ENCODE measurements at places on chromosomes 1 and 21. TPM values are rescaled to one million over a fixed set of nuclear protein-coding genes. Genes with fewer than 3 reads are reported as not detected.

UQCRHL gene
- 0.40 TPM for total RNA-seq

SPRR2F gene
- not detected for total RNA-seq

WNT2B gene
- total RNA-seq: 3.0 TPM

DNA sequence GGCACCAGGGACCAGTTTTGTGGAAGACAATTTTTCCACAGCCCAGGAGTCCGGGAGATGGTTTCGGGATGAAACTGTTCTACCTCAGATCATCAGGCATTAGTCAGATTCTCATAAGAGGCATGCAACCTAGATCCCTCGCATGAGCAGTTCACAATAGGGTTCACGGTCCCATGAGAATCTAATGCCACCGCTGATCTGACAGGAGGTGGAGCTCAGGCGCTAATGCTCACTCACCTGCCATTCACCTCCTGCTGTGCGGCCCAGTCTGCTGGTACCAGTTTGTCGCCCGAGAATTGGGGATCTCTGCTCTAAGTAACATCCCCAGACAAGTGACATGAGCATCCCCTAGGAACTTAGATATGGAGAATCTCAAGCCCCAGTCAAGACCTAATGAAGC is 180.7 kb downstream of the COQ8A start:
- ATAC-seq: no peak

DNA sequence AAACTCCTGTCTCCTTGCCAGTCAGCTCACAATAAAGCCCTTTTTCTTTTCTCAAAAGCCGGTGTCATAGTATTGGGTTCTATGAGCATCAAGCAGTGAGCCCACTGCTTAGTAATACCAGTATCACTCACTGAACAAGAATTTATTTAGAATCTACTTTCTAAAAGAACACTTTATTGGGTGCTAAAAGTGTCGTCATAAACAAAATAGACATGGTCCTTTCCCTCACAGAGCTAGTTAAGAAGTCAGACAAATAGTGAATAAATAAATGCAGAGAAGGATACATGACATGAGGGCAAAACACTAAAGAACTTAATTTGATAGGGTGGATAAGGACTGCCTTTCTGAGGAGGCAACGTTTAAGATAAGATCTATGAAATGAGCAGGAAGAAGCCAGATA is 32.2 kb downstream of the EVI5 start:
- no peak for ATAC-seq

SHISAL2A gene
- total RNA-seq: not detected
